ENCODE measurements at places on chromosomes 2 and 18.

DNA sequence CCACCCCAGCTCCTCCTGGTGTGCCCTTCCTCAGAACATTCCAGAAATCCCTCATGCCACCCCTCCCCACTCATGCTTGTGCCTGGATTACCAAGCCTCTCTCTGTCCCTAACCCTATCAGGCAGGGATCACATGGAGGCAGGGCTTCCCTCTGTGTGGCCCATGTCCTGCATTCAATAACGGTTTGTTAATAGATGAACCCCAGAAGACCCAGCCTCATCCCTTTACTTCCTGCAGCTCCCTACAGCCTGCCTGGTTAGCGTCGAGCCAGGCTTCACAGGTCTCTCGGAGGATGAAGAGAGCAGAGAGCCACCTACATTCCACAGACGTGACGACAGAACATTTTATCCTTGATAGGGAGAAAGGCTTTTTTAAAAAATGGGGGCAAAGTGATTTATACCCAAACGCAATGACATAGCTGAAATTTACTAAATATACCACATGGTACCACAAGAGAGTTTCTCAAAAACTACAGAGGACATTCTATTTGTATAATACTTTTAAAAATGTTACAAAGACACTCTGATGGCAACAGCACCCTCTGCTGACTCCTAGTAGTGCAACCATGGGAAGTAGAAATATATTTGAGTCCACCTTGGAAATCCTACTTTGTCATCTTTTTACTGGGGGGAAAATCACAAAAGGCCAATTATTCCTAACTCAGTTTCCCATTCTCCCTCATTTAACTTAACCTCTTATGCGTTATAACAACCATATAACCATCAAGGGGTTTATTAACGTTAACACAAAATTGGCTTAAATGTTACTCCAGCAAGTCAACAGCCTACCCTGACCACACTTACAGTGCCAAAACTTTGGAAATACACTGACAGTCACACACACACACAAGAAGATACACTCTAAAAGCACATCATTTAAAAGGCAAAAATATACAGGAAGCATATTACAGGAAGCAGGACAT lies 30.7 kb downstream of the FBXO15 start:
- DNase-seq: no peak

- no peak for DNase-seq
Measured at GRCh38 chr2:50455351-50455939, 576.5 kb downstream of the NRXN1 start.

GRCh38 chr2:7237466-7237865 lies 320.3 kb downstream of the RNF144A start:
- DNase-seq: no peak

DNA sequence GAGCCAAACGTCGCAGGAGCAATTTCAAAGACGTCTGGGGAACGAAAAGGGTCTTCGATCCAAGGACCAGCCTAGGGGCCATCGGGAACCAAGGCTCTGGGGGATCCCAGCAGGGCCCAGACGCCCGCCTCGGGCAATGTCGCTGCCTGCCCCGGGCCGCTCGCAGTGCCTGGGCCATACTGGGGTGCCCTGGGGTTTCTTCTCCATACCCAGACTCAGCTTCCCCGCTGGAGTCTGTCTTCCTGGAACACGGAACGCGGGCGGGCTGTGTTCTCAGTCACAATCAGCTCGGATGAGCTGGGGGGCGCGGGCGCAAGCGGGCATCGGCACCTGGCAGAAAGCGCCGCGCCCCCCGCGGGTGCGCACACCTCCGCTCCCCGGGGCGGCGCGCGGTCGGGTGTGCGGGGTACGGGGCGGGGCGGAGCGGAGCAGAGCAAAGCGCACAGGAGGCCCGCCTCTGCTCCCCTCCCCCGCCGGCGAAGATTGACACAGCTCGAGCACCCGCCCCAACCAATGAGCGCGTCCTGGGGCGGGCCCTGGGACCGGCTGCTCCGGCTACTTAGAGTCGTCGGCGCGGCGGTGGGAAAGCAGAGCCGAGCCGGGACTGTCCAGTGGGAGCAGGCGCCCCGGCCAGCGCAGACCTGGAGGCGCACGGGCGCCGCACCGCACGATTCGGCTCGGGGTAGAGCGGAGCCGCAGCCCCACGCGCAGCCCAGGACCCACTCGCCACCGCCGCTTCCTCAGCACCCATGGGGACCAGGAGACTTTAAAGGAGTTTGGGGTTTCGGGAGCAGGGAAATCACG lies at the start of gene LRATD1:
Gene LRATD1 (plus strand): TSS at position 585 of the 804 bp plus-strand sequence. CDS start 1,263 bp downstream, outside the sequence.
- DNase-seq: no peak

- DNase-seq: no peak
Measured at GRCh38 chr2:216690853-216691741, 4.3 kb downstream of the IGFBP5 start.

GRCh38 chr2:42124011-42124785 lies 45.0 kb upstream of the EML4 start:
- DNase-seq: no peak

DNA sequence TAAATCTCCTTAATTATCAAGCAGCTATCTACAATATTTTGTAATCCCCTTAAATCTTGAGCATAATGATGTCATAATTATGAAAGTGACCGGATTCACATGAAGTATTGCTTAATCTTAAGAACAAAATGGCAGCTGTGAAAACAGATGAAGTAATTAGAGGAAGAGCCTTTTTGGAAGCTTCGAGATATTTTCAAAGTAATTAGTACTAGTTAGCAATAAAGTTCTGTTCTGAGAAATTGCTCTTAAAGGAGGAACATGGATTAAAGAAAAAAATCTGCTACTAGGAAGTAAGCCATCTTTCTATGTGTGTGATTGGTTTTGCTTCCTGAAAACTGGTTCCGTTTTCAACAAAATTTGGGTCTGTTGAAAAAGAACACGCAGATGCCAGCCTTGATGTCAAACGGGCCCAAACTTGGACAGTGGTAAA lies 18.3 kb downstream of the CLUL1 start:
- no peak for DNase-seq

DNA sequence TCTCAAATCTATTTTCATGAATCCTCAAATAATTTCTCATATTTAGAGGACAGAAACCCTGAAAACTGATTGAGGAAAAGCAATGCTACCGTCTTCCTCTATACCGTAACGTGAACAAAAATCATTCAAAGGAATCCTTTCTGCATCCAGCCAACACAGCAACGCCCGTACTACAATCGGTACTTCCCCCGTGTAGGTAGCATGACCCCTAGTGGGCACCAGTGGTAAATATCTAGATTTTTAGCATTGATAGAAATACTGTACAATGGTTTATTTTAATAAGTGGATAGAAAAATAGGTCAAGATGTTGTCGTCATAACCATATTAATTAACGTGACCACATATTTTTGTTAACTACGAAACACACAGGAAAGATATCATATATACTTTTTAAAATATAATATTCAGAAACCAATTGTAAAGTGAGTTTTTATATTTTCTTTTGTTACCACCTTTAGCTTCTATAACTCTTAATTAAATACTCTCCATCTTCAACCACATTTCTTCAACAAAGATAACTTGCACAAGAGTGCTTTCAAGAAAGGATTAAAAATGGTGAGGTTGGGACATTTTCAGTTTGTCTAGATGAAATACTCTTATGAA lies 194.1 kb downstream of the SS18 start:
- no peak for DNase-seq

DNA sequence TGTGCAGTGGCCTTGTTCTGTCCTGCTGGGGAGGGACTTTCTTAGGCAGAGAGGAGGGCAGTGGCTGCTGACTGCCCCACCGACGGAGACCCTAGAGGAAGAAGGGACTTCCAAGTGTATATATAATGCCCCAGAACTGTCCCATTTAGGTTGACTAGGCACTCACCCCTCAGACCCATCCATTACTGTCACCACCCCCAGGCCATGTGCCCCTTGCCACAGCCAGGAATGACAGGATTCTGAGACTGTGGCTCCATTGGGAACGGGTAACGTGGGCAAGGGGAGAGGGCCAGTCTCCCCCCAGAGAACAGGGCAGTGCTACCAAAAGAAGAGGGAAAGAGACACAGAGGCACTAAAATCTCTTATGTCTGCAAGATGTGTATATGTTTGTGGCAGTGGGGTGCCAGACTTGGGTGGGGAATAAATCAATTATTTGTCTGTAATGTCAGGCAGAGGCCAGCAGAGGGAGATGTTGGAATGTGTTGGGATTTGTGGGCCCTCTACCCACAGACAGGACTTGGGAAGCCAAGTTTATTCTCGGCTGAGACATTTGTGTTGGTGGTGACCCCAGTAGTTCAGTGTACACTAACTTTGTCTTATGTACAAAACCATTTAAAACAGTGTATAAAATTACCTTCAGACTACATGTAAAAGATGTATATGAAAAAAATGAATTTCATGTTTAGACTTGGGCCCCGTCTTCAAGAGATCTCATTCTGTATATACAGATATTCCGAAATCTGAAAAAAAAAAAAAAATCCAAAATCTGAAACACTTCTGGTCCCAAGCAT lies 24.0 kb upstream of the TMEM37 start:
- DNase-seq: peak; percentile 2

GRCh38 chr18:3002732-3003131 lies 10.2 kb downstream of the LPIN2 start:
- no peak for DNase-seq
